Omental fat pad (tissue), 4 donors: ENCODE measurements at places on chromosomes 6 and 20. TPM values are rescaled to one million over a fixed set of nuclear protein-coding genes. Genes with fewer than 3 reads are reported as not detected.
A peak's percentile ranks its signal among the peaks of the same experiment; 100 is the strongest.

The SYCP2L gene
- 1.8 TPM for total RNA-seq

The KCTD20 gene
- total RNA-seq: 91.7 TPM

The JPH2 gene
- total RNA-seq: 7.3 TPM

The KCNK5 gene
- 1.7 TPM for total RNA-seq

The LRRC73 gene
- 0.48 TPM for total RNA-seq

The KHDRBS2 gene
- 0.56 TPM for total RNA-seq

The HTR1B gene
- not detected for total RNA-seq

DNA sequence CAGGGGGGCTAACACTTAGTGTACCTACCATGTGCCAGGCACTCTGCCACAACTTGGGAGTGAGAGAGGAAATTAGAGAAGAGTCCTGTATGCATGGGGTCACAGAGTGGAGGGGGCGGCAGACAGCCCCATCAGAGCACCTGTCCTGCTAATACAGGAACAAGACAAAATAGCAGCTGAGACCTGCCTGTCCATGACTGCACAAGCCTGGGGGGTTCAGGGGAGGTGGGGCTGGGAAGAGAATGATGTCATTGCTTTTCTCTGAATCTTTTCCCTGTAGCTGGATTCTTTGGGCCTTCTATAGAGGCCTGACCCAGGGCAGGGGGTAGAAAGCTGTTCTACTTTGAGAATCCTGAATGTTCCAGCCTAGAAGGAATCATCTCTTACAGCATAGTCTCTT, 37.4 kb downstream of the FOXP4 start:
- DNase-seq: no peak

- no peak for DNase-seq
Measured at GRCh38 chr6:43402820-43403219, 24.5 kb upstream of the ABCC10 start.

GRCh38 chr6:81816380-81816779, 63.9 kb upstream of the TENT5A start:
- DNase-seq: no peak

GRCh38 chr6:86148586-86148985, 505.9 kb upstream of the SYNCRIP start:
- no peak for DNase-seq

DNA sequence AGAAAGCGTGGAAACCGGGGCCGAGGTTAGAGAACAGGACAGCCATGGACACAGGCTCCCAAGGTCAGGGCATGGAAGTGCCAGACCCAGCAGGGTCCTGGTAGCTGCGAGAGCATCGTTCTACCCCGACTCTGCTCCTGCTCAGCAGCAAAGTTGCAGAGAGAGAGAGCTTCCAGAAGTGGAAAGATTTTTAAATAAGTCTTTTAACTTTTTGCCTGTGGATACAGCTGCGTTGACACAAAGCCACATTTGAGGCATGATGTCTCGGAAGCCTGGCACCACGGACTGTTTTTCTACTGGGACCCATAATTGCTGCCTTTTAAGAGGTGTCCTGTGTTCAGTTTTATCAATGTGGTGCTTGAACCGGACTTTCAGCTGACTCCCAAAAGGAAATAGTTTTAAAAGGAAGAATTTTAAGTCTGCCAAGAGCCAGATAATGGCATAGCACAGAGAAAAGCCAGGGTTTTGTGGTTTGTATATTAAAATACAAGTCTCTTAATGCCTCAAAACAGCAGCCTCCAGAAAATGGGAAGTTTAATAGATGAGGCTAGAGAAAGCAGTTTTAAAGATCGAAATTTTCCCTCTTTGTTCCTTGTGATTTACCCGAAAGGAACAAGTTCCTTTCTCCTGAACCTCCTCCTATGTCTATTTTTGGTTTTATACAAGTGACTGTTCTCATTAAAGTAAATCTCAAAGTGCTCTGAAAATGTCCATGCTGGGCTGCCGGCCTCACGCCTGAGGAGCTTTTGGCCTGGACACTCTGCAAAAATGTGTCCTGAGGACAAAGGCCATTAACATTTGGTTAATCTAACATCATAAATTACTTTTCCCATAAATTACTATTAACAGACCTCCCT, 91.5 kb downstream of the RIN2 start:
- DNase-seq: no peak

- DNase-seq: no peak
Measured at GRCh38 chr20:25294459-25295385, 46.8 kb downstream of the PYGB start.

DNA sequence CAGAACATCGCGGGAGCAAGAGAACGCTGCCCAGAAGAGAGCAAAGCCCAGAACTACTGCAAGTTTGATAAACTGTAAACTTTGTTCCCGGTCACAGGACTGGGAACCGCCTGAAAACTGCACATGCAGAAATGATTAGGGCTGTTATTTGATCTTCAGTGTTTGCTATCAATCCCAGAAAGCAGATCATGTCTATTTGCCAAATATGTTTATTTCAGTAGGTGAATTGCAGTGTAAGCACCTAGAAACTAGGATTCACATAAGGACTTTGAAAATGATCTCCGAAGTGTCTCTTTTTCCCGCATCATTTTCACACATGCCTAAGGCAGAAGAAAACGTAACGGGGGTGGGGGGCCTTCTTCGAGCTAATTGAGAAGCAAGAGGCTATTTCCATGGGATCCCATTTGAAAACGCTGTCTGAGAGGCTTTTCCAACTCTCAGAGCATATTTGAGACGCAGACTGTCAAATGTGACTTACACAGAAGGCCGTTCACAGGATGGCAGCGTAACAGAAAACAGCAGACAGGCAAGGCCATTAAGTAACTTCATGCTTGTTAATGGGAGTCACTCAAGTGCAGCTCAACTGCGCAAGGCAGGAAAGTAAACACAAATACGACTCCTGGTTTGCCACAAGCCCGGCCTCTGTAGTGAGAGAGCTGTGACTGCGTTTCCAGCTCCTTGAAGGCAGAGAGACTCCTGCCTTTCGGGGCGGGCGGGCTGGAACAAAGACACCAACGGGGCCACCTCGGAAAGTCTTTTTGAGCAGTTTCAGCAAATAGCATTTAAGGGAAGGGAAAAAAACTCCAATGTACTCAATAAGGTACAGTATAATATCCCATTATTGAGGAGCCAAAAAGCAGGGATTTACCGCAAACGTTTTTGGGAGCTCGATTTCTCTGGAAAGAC, 144.7 kb upstream of the ZNF217 start:
- no peak for DNase-seq

- DNase-seq: no peak
Measured at GRCh38 chr6:144654506-144654905, 369.4 kb downstream of the UTRN start.

GRCh38 chr20:54194724-54195438, 13.0 kb upstream of the PFDN4 start:
- no peak for DNase-seq

DNA sequence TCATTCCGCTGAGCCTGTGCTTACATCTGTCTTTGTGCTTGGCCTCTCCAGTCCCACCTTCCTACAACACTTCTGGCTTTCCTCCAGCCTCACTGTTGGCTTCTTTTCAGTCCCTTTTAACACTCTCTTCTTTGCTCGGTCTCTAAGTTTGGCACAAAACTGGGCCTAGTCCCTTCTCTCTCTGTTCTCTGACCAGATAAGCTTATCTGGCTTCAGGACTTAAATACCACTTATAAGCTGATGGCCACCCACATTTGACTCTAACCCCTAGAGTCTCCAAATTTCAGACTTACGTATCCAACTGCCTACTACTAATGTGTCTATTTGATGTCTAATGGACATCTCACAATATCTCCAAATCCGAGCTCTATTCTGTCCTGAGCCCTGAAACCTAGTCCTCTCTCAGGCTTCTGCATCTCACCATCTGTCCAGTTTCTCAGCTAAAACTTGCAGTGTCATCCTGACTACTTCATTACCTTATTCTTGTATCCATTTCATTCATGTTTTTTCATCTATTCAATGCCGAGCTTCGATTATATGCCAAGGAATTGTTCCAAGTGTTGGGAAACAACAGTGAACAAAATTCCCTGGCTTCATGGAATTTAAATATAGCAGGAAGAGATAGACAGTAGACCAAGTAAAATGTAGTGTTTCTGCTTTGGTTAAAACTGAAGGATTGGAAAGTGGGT, 40.1 kb downstream of the TBPL1 start:
- DNase-seq: no peak

DNA sequence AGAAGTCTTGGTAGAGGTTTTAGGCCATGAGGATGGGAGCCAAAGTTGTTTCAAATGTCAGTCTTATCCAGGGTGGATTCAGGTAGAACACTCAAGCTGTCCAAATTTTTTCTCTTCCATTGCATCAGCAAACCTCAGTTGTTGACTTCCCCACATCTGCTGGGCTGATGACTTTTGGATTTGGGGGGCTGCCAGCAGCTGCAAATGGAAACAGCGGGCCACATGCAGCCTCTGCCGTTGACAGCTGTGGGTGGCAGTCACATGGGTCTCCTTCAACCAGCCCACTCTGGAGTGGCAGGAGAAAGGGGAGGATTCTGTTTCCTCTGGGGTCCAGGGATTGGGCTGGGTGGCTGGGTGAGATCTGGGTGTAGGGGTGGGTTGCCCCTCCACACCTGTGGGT, 5.8 kb upstream of the MLN start:
- no peak for DNase-seq

GRCh38 chr6:150068151-150068550, 770 bp downstream of the ULBP3 start:
- no peak for DNase-seq

GRCh38 chr6:148332088-148332487, 10.6 kb upstream of the SASH1 start:
- no peak for DNase-seq

DNA sequence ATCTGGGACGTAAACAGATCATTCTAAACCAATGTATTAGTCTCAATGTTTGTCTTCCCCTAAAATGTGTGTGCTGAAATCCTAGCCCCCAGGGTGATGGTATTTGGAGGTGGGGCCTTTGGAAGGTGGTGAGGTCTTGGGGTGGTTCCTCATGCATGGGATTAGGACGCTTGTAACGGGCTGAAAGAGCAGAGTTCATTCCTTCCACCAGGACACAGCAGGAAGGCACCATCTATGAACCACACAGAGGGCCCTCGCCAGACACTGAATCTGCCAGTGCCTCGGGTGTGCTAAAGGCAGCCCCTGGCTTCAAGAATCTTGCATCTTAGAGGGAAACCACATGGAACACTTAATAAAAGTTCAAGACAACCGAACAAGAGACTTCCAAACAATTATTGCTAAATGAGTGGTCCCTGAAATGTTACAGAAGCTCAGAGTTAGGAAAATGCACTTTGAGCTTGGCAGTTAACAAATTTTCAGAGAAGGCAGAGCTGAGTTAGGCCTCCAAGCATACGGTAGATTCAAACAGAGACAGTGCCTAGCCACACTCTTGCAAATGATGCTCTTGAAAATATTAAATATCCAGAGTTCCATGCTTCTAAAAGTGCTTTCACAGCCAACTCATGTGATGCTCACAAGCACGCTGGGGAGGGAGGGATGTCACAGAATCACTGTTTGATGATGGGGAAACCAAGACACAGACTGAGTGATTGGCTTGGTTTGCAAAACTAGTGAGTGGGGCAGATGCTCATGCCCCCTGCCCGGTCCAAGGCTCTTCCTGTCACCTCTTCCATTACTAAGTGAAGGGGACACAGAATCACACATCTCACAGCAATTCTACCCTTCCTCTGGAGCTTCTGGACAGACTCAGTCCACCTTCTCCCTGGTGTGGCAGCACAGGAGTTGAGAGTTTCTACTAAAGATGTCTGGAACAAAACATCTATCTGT, 27.4 kb downstream of the TBC1D7 start:
- no peak for DNase-seq

DNA sequence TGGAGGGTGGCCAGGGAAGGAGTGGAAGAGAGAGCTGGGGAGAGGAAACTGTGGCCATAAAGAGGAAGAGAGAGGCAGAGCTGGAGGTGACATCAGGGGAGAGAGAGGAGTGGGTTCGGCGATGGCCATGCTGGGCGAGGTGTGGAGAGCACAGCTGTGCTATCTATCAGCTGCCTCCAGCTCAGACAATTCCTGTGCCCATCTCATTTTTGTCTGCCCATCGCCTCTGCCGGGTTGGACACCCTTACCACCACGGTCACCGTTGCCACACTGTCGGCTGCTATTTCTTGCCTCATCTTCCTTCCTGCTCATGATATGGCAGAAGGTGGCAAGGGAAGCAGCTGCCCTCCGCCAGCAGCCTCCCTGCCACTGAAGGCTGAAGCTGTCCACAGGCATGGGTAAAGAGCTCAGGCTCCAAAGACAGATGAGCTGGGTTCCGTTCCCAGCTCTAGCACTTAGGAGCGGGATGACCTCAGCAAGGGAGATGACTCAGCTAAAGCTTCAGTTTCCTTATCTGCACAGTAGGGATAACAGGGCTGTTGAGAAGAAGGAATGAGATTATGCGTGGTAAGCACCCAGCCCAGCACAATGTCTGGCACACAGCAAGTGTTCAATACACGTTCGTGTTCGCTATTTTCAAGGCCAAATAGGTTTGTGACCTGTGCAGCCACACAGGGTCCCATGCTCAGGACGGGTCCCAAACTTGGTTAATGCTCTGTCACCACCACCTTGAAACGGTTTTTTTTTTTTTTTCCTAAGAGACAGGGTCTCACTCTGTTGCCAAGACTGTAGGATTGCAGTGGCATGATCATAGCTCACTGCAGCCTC, 21.9 kb upstream of the TAF8 start:
- no peak for DNase-seq

DNA sequence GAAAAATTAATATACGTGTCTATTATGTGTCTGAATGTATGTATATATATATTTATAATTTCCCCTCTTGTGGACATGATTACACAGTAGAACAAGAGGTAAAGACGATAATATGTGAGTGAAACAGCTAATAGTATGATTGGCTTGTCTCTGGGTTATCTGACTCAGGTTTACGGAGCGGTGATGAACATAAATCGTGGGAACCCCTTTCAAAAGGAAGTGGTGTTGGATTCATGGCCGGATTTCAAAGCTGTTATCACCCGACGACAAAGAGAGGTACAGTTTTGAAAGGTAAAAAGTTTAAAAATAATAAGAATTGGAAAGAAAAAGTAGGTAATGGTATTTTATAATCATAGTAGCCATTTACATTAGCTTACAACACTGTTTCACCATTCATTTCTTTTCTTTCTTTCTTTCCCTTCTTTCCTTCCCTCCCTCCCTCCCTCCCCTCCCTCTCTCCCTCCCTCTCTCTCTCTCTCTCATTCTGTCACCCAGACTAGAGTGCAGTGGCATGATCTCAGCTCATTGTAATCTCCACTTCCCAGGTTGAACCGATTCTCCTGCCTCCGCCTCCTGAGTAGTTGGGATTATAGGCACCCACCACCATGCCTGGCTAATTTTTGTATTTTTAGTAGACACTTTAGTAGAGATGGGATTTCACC, 15.9 kb downstream of the GLYATL3 start:
- DNase-seq: no peak

GRCh38 chr6:4723383-4723782, 52.8 kb upstream of the CDYL start:
- DNase-seq: no peak

DNA sequence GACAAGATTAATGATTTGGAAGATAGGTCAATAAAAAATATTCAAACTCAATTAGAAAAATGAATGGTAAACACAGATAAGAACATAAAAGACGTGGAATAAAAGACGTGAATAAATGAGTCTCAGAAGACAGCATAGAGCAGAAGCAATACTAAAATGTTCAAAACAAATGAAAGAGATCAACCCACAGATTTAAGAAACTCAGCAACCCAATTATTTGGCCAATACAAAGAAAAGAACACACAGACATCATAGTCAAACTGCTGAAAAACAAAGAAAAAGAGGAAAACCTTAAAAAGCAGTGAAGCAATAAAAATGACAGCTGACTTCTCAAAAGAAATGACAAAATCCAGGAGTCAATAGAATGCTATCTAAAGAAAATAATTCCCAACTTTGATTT, 14.9 kb downstream of the TTI1 start:
- DNase-seq: no peak

GRCh38 chr6:98946879-98947410, 801 bp downstream of the FBXL4 start:
- DNase-seq: peak; percentile 27

GRCh38 chr20:11891077-11891775, 26.5 kb upstream of the BTBD3 start:
- no peak for DNase-seq
